ENCODE measurements at places on chromosomes 12 and 14. TPM values are rescaled to one million over a fixed set of nuclear protein-coding genes. Genes with fewer than 3 reads are reported as not detected.
A peak's percentile ranks its signal among the peaks of the same experiment; 100 is the strongest.

DNA sequence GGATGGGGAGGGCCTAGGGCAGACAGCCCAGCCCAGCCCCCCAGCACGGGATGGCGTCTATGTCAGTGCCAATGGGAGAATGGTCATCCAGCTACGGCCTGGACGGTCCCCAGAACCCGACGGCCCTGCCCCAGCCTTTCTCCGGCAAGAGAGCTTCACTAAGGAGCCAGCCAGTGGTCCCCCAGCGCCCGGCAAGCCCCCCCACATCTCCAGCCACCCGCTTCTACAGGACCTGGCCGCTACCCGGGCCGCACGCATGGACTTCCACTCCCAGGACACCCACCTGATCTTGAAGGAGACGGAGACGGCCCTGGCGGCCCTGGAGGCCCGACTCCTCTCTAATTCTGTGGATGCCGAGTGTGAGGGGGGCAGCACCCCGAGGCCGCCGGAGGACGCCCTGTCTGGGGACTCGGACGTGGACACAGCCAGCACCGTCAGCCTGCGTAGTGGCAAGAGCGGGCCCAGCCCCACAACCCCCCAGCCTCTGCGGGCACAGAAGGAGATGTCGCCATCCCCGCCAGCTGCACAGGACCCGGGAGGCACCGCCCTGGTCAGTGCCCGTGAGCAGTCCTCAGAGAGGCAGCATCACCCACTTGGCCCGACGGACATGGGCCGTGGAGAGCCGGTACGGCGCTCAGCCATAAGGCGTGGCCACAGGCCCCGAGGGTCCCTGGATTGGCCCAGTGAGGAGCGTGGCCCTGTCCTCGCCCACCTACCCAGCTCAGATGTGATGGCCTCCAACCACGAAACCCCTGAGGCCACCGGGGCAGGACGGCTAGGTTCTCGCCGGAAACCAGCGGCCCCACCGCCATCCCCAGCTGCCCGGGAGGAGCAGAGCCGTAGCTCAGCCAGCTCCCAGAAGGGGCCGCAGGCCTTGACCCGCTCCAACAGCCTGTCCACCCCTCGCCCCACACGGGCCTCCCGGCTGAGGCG, 21.9 kb downstream of the CEP170B start:
- no peak overlapping the region for H3K27ac ChIP-seq
- H3K4me3 ChIP-seq = no peak overlapping the region
- DNase-seq = no peak
- no peaks in the 10 kb centered on the region for H3K27me3 ChIP-seq
- H3K4me1 ChIP-seq = no peaks in the 10 kb centered on the region

DNA sequence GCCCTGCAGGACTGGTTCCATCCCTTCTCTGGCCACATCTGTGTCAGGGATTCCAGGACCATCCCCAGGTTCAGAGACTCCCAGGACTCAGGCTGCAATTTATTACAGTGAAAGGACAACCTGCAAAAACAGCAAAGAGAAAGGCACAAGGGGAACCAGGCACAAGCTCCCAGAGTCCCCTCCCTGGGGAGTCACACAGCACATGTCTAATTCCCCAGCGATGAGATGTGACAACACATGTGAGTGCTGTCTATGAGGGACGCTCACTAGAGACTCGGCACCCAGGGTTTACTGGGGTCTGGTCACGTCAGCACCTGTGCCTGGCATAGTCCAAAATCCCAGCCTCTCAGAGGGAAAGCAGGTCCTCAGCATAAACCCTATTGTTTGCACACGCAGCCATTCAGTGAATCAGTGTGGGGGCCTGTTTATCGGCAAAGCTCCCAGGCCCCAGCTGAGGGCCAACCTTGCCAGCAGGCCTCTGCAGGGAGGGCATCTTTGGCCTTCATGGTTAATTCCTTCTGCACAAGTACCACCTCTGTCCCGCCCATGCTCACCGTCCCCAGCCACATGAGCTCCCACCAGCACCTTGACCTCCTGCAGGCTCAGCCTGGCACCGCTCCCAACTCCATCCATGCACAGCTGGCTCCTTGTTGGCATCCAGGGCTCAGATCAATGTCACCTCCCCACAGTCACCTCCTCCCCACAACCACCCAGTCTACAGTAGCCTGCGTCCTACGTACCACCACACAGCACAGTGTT, 198.9 kb upstream of the SFSWAP start:
- no peaks in the 10 kb centered on the region for H3K27me3 ChIP-seq
- no peak overlapping the region for H3K4me3 ChIP-seq
- H3K27ac ChIP-seq = peak overlapping the region; percentile 37
- H3K36me3 ChIP-seq = no peaks in the 10 kb centered on the region

DNA sequence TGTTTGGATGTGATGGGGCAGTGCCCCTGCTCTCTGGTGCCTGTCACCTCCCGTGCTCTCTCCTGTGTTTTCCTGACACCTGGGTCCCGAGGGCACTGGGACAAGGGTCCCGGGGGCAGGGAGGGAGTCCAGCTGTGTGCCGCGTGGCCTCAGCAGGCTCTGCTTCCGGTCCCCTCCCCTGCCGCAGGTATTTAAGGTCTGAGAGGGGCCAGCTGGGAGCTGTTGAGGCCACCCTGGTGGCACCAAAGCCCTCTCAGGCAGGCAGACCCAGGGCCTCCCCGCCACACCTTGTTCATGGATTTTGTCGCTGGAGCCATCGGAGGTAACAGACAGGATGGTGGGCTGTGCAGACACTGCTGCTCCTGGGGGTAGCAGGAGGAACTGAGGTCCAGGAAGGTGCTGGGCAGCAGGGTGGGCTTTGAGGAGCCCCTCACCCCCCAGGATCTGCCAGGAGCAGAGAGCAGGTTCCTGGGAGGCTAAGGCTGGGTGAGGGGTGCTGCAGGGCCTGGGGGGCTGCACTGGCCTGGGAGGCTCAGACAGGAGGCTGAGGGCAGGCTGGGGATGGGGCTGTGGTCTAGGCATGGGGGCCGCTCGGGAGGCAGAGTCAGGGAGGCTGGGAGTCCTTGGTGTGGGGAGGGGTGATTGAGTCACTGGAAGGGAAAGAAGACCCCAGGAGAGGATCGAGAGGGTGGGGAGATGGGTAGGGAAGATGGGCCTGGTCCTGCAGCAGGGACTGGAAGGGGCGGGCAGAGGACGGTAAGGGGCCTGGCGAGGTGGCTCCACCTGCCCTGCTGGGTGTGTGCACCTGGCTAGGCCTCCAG, at the start of gene SLC25A47:
TSS of gene SLC25A47 (plus strand) at position 219 of the 821 bp plus-strand sequence. CDS start at position 295, 76 bp downstream.
- no peak within 1 kb of the TSS for H3K27ac ChIP-seq
- H3K4me3 ChIP-seq = no peak within 1 kb of the TSS
- no peaks in the 10 kb centered on the region for H3K36me3 ChIP-seq
- H3K27me3 ChIP-seq = no peaks in the 10 kb centered on the region
- H3K4me1 ChIP-seq = no peaks in the 10 kb centered on the region
- no peak for DNase-seq

DNA sequence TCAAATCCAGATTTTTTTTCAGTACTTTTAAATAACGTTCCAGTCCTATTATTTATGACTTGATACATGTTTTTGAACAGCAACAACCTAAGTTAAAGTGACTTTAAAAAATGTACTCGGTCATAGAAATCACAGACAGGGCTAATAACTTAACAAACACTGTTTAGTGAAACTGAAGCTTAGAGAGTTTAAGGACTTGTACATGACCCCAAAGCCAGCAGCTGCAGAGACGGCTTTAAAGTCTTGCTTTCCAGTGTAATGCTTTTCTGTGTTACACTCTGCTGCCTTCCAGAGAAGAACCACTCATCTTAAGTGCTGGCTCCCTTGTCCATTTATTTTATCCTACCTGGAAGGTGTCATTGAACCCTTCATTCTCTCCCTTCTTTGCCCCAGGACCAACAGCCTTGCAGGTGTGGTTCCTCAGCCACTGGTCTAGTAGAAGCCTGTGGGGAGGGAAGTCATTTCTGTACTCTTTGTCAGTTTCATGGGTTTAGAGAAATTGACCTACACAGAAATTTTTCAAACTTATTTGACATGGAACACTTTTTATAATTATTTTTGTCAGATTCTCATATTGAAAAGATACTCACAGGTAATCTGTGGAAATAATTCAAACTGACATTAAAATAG, 60.9 kb downstream of the NAV3 start:
- no peaks in the 10 kb centered on the region for H3K36me3 ChIP-seq
- H3K27ac ChIP-seq = no peak overlapping the region
- no peak overlapping the region for H3K4me3 ChIP-seq
- no peaks in the 10 kb centered on the region for H3K27me3 ChIP-seq
- H3K4me1 ChIP-seq = no peaks in the 10 kb centered on the region

- no peaks in the 10 kb centered on the region for H3K27me3 ChIP-seq
- no peaks in the 10 kb centered on the region for H3K36me3 ChIP-seq
- H3K4me1 ChIP-seq = no peaks in the 10 kb centered on the region
Measured at GRCh38 chr12:50006754-50007442, 18.4 kb downstream of the RACGAP1 start.

DNA sequence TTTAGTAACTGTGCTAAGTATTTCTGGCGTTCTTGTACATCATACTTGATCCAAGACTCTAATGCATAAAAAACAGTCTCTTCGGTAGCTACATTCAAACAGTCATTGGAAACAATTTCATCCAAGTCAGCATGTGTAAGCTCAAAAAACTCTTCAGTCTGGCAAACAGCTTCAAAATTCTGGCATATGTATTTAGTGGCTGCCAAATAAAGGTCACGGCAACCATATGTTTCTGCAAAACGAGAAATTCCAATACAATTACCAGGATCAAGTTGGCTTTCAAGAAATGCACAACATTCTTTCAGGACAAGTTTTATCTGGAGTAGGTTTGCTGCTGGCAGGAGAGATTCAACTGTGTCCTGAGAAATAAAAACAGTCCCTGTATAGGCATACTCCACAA, 16.5 kb downstream of the KLHL28 start:
- no peaks in the 10 kb centered on the region for H3K27me3 ChIP-seq
- DNase-seq = no peak
- H3K36me3 ChIP-seq = peaks cover 12% of the 10 kb centered on the region
- no peak overlapping the region for H3K27ac ChIP-seq

DNA sequence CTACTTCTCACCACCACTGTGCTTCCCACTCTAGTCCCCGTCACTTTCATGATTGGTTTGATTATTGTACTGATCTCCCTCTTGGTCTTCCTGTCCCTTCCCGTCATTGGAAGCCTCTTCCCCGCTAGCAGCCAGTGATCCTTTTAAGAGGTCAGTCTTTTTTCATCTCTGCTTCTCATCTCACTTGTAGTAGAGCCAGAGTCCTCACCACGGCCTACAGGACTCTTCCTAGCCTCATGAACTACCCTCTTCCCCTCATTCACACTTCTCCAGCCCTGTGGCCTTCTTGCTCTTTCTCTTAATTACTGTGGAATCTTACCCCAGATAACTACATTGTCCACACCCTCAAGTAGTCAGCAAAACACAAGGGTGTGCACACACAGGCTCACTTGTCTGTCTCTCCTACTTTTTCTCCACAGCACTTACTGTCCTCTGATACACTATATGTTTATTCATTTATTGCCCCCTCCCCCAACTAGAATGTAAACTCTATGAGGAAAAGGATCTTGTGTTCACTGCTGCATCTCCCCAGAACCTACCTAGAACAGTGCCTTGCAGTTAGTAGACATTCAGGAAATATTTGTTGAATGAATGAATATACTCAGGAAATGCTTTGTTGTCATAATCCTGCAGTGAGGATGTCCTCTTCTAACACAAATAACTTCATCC, 66.3 kb downstream of the CKB start:
- H3K36me3 ChIP-seq = no peaks in the 10 kb centered on the region
- no peaks in the 10 kb centered on the region for H3K4me1 ChIP-seq
- no peak overlapping the region for H3K4me3 ChIP-seq

- H3K36me3 ChIP-seq = no peaks in the 10 kb centered on the region
- H3K4me3 ChIP-seq = no peak overlapping the region
- no peak overlapping the region for H3K27ac ChIP-seq
- DNase-seq = no peak
- no peaks in the 10 kb centered on the region for H3K27me3 ChIP-seq
Measured at GRCh38 chr12:65892841-65893251, 68.6 kb downstream of the HMGA2 start.

GRCh38 chr12:131908092-131909080, 14.0 kb downstream of the ULK1 start:
- H3K27me3 ChIP-seq = no peaks in the 10 kb centered on the region
- H3K27ac ChIP-seq = no peak overlapping the region
- H3K36me3 ChIP-seq = peaks cover 56% of the 10 kb centered on the region
- no peak for DNase-seq
- no peaks in the 10 kb centered on the region for H3K4me1 ChIP-seq

DNA sequence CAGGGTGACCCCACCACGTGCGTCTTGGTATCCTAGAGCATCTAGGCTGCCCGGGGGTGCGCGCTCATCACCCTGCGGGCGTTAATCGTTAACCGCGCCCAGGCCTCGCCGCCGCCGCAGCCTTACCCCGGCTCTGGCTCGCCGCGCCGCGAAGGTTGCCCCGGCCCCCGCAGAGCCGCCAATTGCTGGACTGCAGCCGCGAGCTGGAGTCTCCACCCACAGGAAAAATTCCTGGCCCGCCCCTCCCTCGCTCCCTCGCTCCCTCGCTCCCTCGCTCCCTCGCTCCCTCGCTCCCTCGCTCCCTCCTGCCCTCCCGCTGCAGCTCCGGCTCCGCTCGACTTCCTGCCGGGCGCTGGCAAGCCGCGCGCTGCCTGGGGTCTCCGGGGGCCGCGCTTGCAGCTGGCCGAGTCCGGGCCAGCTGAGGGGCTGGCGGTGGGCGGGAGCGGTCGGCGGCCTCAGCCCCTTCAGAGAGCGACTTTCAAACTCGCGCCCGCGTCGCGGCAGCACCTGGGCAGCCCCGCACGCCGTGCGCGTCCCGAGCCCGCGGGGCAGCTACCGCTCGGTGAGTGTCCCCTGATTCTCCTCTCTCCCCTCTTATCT, at the start of gene PLEKHG3:
TSS of gene PLEKHG3 (plus strand) at position 282 of the 600 bp plus-strand sequence. CDS start 23,208 bp downstream, outside the sequence.
- no peak within 1 kb of the TSS for H3K27ac ChIP-seq
- no peaks in the 10 kb centered on the region for H3K36me3 ChIP-seq
- H3K27me3 ChIP-seq = peaks cover 3% of the 10 kb centered on the region
- DNase-seq = no peak

GRCh38 chr12:15563663-15564062, 225.5 kb downstream of the EPS8 start:
- H3K27me3 ChIP-seq = no peaks in the 10 kb centered on the region
- peak; percentile 50 for DNase-seq
- H3K4me1 ChIP-seq = no peaks in the 10 kb centered on the region
- peak overlapping the region; percentile 82 for H3K27ac ChIP-seq

- no peak overlapping the region for H3K27ac ChIP-seq
- H3K4me3 ChIP-seq = no peak overlapping the region
Measured at GRCh38 chr12:96295532-96296160, 101.5 kb downstream of the ELK3 start.

GRCh38 chr12:18262514-18262913, 1.2 kb downstream of the PIK3C2G start:
- H3K27me3 ChIP-seq = no peaks in the 10 kb centered on the region
- no peak for DNase-seq
- H3K4me1 ChIP-seq = no peaks in the 10 kb centered on the region
- no peak overlapping the region for H3K4me3 ChIP-seq

- H3K27ac ChIP-seq = peak overlapping the region; percentile 83
- peaks cover 3% of the 10 kb centered on the region for H3K4me1 ChIP-seq
- H3K4me3 ChIP-seq = peak overlapping the region; percentile 92
Measured at GRCh38 chr14:73712540-73713180, 1.5 kb downstream of the PNMA1 start.

B4GALNT1 gene
- total RNA-seq = 1.4 TPM

TAS2R20 gene
- 3.1 TPM for total RNA-seq
